ENCODE measurements at places on chromosomes 7 and 10.

DNA sequence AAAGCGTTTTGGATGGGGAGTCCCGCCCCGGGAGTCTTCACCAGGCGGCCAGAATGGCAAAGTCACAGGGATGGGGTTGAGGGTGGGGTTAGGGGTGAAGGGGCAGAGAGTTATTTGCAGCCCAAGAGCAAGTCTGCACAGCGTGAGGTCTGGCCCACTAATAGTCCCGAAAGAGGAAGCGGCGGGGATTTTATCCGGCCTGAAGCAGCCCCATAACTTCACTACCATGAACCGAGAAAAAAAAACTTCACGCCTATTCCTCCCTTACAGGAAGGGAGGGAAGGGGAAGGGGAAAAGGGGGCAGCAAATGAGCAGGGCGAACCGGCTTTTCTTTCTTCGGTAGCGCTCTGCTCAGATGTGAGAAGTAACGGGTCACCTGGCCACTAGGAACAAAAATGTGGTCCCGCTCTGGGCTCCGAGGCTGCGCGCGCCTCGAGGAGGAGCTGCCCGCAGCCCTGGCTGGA, 712 bp downstream of the ITPRIP start:
- DNase-seq = peak; percentile 37
- H3K4me3 ChIP-seq = peak overlapping the region; percentile 96
- no peak overlapping the region for H3K27ac ChIP-seq
- peaks cover 18% of the 10 kb centered on the region for H3K4me1 ChIP-seq
- no peaks in the 10 kb centered on the region for H3K36me3 ChIP-seq

GRCh38 chr7:140542228-140542603, 62.9 kb upstream of the MKRN1 start:
- peaks cover 33% of the 10 kb centered on the region for H3K4me1 ChIP-seq
- peak overlapping the region; percentile 96 for H3K27ac ChIP-seq
- peak overlapping the region; percentile 22 for H3K4me3 ChIP-seq

DNA sequence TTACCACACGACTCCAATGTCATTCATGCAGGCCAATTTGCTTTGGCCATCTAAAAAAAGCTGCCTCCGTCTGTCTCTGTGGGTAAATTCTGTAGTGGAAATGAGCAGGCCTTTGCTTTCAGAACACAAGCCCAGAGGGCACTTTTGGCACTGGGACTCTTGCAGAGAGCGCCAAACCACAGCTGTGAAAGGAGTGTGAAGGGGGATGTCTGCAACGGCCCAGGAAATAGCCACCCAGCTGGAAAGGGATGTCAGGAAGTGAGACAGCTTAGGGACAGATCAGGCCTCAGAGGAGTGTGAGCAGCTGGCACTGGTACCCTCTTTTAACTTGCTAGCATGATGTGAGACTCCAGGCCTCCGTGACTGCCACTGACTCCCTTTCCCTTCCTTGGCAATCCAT, 152.4 kb downstream of the DKK1 start:
- H3K4me3 ChIP-seq = no peak overlapping the region
- no peak overlapping the region for H3K27ac ChIP-seq
- DNase-seq = no peak

- no peak overlapping the region for H3K4me3 ChIP-seq
- no peaks in the 10 kb centered on the region for H3K36me3 ChIP-seq
- no peaks in the 10 kb centered on the region for H3K4me1 ChIP-seq
- H3K27ac ChIP-seq = no peak overlapping the region
Observed at GRCh38 chr10:89001024-89001728, 10.6 kb downstream of the FAS start.

- H3K4me1 ChIP-seq = peaks cover 51% of the 10 kb centered on the region
- DNase-seq = no peak
Observed at GRCh38 chr10:121532292-121532864, 65.9 kb downstream of the FGFR2 start.

- no peak for DNase-seq
- no peaks in the 10 kb centered on the region for H3K27me3 ChIP-seq
- no peaks in the 10 kb centered on the region for H3K36me3 ChIP-seq
- no peak overlapping the region for H3K27ac ChIP-seq
- H3K4me3 ChIP-seq = no peak overlapping the region
Observed at GRCh38 chr7:38463277-38464225, 167.6 kb downstream of the AMPH start.

- H3K36me3 ChIP-seq = peaks cover 6% of the 10 kb centered on the region
- peaks cover 3% of the 10 kb centered on the region for H3K4me1 ChIP-seq
- no peak overlapping the region for H3K27ac ChIP-seq
- DNase-seq = no peak
- H3K4me3 ChIP-seq = no peak overlapping the region
- peaks cover 37% of the 10 kb centered on the region for H3K27me3 ChIP-seq
Observed at GRCh38 chr7:42012313-42012712, 224.7 kb downstream of the GLI3 start.

GRCh38 chr10:16646181-16647059, 124.7 kb upstream of the C1QL3 start:
- peaks cover 10% of the 10 kb centered on the region for H3K4me1 ChIP-seq
- H3K36me3 ChIP-seq = no peaks in the 10 kb centered on the region
- no peak overlapping the region for H3K4me3 ChIP-seq
- no peaks in the 10 kb centered on the region for H3K27me3 ChIP-seq

DNA sequence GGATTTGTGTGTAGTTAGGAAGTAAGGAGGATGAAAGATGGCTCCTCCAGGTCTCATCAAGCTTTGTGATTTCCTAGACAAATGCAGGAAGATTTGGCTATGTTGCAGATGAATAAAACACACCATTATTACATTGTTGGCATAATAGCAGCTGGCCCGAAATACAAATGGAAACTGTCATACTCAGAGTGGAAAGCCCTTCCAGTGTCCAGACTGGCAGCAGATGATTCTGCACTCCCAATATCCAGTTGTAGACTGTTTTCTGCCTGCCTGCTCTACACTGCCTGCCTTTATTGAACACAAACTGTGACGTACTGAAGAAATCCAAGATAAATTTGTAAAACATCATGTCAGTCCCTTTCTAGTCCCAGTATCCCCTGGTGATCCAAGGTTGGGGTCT, 99.7 kb upstream of the FZD1 start:
- no peak for DNase-seq
- H3K4me1 ChIP-seq = peaks cover 6% of the 10 kb centered on the region
- H3K36me3 ChIP-seq = no peaks in the 10 kb centered on the region
- no peak overlapping the region for H3K4me3 ChIP-seq
- H3K27me3 ChIP-seq = no peaks in the 10 kb centered on the region

GRCh38 chr10:6170638-6171037, 32.1 kb upstream of the PFKFB3 start:
- peaks cover 7% of the 10 kb centered on the region for H3K4me1 ChIP-seq
- H3K27ac ChIP-seq = no peak overlapping the region
- H3K36me3 ChIP-seq = peaks cover 4% of the 10 kb centered on the region
- H3K4me3 ChIP-seq = no peak overlapping the region
- H3K27me3 ChIP-seq = no peaks in the 10 kb centered on the region

- no peak for DNase-seq
- no peak overlapping the region for H3K4me3 ChIP-seq
- H3K27ac ChIP-seq = no peak overlapping the region
- no peaks in the 10 kb centered on the region for H3K4me1 ChIP-seq
- H3K36me3 ChIP-seq = no peaks in the 10 kb centered on the region
Observed at GRCh38 chr10:132138133-132138532, 48.6 kb upstream of the DPYSL4 start.

GRCh38 chr10:61834519-61834918, 67.0 kb upstream of the ARID5B start:
- H3K36me3 ChIP-seq = peaks cover 3% of the 10 kb centered on the region
- H3K4me1 ChIP-seq = peaks cover 33% of the 10 kb centered on the region
- no peak for DNase-seq
- H3K27me3 ChIP-seq = no peaks in the 10 kb centered on the region
- H3K4me3 ChIP-seq = no peak overlapping the region

- H3K36me3 ChIP-seq = peaks cover 37% of the 10 kb centered on the region
- DNase-seq = no peak
- H3K27me3 ChIP-seq = no peaks in the 10 kb centered on the region
- H3K27ac ChIP-seq = no peak overlapping the region
- no peak overlapping the region for H3K4me3 ChIP-seq
- no peaks in the 10 kb centered on the region for H3K4me1 ChIP-seq
Observed at GRCh38 chr10:87541114-87541513, 36.4 kb downstream of the MINPP1 start.

DNA sequence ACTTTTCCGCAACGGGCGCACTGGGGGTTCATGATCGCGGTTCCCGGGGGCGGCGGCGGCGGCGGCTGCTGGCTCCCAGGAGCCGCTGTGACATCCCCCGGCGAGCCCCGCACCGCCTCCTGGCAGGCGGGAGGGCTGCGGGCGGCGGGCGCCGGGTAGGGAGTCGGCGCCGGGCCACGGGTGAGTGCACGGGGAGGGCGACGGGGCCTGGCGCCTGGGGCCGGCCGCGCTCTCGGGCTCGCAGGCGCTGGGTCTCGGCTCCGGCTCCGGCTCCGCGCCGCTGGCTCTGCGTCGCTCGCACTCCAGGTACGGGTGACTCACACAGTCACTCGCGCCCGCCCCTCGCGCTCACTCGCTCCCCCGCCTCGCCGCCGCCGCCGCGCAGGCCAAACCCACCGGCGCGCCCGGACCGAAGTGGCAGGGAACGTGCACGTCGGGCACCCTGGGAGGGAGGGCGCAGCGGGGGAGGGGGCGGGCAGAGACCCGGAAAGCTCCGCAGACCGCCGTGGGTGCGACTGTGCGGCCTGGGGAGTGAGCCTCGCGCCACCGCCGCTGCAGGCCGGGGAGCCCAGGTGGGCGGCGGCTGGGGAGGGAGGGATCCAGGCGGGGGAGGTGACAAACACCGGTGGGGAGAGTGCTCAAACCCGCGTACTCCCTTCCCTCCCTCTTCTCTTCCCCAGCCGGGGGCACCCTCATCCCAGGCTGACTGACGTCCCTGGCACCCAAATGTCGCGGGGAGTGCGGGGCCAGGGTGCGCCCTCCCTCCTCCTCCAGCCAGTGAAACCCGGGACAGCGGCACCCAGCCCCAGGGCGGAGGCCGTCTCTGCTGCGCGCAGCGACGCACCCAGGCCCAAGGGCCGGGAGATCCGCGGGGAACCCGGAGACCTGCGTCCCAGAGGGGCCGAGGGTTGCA, 276.9 kb upstream of the NEBL start:
- H3K27ac ChIP-seq = peak overlapping the region; percentile 88
- peaks cover 1% of the 10 kb centered on the region for H3K36me3 ChIP-seq
- H3K4me1 ChIP-seq = peaks cover 13% of the 10 kb centered on the region
- H3K4me3 ChIP-seq = peak overlapping the region; percentile 92
- peak; percentile 67 for DNase-seq
- peaks cover 22% of the 10 kb centered on the region for H3K27me3 ChIP-seq

DNA sequence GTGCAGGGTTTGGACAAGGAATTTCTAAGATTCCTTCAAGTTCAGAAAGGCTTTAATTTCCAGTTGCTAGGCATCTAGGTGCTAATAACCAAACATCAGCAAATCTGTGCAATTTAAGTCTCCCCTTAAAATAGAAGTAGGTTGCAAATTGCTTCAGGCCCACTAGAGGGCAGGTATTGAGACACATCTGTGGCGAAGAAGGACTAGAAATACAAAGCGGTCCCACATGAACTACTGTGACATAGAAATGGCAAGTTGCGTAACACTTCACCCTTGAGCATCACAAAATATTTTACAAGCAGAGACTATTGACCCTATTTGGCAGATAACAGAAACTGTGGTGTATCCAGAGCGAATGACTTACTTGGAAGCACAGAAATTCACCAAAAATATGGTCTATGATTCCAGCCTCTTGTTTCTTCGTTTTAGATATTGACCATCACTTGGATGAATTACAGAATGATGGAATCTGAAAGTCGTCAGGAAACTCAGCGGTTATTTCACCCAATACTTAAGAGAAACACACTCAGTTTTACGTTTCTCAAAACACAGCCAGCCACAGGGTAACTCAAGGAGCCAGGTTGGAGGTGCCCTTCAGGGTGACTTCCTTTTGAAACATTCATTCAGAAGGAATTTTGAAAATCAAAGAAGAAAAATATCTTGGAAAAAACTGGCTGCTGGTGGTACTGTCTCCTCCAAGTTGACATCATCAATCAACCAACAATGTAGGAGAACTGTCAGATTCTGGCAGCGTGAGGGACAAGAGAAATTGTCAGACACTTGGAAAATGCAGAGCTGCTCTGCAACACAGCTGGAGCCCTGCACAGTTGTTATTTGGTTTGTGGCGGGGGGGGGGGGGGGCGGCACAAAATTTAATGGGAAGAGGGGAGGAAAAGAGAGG, 256.3 kb upstream of the MINDY3 start:
- no peaks in the 10 kb centered on the region for H3K36me3 ChIP-seq
- DNase-seq = no peak
- H3K27me3 ChIP-seq = peaks cover 4% of the 10 kb centered on the region
- H3K4me1 ChIP-seq = no peaks in the 10 kb centered on the region
- no peak overlapping the region for H3K4me3 ChIP-seq

GRCh38 chr7:149021725-149022062, 6.6 kb downstream of the PDIA4 start:
- DNase-seq = no peak
- peaks cover 22% of the 10 kb centered on the region for H3K36me3 ChIP-seq
- H3K27ac ChIP-seq = peak overlapping the region; percentile 51
- no peaks in the 10 kb centered on the region for H3K27me3 ChIP-seq

DNA sequence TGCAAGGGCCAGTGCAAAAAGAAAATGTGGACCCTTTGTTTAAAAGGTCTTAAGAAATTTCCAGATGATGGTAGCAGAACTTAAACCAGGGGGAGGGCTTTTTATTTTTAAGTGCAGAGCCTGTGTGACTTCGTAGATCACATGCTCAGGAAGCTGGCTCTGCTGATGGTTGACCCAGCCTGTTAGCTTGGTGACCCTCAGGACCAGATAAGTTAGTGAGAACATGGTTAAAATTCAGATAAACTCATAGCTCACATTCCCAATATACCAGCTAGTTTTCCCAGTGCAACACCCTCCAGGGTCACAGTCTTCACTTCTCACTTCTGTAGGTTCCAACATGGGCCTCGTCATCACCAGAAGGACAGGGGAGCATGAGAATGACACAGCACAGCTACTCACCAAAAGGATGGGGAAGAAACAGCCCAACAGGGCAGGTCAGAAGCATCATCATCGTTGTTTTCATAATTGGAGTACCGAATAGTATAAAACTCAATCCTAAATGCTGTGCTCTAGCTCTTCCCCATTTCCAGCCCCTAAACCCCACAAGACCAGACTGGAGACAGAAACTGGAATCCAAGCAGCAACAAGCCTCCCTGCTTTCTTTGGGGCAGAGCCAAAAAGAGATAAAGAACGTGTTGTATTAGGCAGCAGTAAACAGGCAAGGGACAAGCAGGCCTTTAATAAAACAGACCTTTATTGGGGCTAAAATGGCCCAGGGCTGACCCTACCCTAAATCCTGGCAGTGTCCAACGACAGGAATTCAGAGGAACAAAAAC, 102.2 kb upstream of the ANKRD1 start:
- H3K27ac ChIP-seq = no peak overlapping the region
- no peaks in the 10 kb centered on the region for H3K4me1 ChIP-seq
- peaks cover 20% of the 10 kb centered on the region for H3K27me3 ChIP-seq
- no peak for DNase-seq

DNA sequence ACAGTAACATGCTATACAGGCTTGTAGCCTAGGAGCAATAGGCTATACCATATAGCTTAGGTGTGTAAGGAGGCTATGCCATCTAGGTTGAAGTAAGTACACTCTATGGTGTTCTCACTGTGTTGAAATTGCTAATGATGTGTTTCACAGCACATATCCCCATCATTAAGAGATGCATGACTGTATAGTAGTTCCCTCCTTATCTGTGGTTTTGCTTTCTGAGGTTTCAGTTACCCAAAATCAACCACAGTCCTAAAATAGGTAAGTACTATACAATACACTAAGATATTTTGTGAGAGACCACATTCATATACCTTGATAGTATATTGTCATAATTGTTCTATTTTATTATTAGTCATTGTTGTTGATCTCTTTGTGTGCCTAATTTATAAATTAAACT, 12.7 kb downstream of the FZD1 start:
- no peak for DNase-seq
- no peaks in the 10 kb centered on the region for H3K36me3 ChIP-seq
- no peaks in the 10 kb centered on the region for H3K4me1 ChIP-seq
- no peak overlapping the region for H3K27ac ChIP-seq
- H3K27me3 ChIP-seq = peaks cover 3% of the 10 kb centered on the region
- no peak overlapping the region for H3K4me3 ChIP-seq
